ENCODE measurements at places on chromosomes 3 and 15.

DNA sequence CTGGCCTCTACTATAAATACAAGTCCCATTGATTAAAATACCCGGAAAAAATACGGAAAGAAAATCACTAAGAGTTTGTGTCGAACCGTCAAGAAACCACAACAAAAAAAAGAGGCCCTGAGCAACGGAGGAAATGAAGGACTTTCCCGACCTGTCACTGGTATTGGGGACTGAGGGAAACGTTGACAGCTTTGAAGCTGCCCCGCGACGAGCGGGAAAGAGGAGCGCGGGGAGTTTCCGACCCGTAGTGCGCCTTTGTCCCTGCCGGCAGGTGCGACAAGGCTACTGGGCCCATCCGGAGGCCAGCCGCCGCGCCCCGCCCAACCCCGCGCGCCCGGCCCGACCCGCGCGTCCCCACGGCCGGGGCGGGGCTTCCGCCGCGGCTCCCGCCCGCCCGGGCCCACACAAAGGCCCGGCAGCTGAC is 416 bp downstream of the PBRM1 start:
- no peak for DNase-seq

DNA sequence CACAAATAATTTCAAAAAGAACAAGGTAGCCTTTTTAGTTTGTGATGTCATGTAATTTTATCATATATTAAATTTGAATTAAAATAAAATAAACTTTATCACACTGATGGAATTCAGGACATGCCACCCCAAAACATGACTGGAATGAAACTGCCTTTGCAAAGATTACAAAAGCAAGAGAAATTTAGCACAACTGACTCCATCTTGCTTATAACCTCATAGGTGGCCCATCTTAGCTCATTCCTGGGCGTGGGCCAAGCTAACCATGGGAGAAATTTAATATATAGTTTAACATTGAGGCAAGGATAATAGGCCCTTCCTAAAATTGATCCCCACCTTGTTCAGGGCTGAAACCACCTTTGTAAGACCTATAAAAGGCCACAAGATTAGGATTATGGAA is 235.6 kb downstream of the ZNF385D start:
- no peak for DNase-seq

- no peak for DNase-seq
These were observed 7.0 kb downstream of the CHST14 start for GRCh38 chr15:40477642-40478327.

GRCh38 chr3:98560911-98561310 is 29.1 kb downstream of the GPR15 start:
- DNase-seq = no peak

DNA sequence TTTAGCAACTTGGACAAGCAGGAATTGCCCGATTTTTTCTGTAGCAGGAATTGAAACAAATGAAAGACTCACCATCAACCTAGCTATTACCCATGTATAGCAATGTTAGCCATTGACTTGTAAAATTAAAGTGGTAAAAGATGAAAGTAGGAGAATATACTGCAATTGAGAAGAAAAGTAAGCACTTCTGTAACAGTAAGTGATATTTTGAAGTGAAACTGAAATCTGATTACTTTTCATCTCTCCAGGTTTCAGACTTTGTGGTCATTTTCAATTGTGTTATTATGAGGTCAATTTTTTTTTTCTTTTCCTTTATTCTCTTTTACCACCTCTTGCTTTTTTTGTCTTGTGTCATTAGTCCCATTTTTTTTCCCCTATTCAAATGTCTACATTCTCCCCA is 1078.2 kb downstream of the ZPLD1 start:
- no peak for DNase-seq

DNA sequence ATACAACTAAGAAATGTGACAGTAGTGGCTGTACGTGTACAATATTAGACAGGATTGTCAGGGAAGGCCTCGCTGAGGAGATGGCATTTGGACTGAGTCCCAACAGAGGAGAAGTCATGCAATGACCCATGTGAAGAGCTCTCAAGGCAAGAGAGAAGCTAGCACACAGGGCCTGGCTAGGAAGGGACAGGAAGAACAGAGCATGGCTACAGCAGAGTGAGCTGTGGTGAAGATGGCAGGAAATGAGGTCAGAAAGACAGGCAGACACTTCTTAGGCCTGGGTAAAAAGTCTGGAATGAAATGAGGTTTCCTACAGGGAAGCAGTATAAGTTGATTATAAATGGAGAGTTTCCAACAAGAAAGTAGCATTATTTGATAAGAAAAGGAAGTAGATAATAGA is 33.2 kb upstream of the LEKR1 start:
- no peak for DNase-seq

DNA sequence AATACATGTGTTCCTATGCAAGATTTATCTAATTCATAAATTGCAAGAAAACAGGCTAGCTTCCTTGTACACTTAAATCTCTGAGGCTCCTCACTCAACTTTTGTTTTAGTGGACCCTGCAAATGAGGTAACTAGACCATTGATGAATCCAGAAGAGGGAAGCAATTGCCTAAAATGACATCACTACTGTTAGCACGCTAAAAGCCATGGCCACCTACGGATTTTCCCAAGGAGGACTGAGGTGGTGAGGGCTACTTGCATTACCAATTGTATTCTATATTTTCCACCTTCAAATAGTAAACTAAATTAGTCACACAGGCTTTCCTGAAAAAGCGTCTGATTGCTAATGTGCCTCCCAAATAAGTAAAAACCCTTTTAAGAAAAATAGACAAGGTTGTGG is 140.7 kb downstream of the GADL1 start:
- no peak for DNase-seq

DNA sequence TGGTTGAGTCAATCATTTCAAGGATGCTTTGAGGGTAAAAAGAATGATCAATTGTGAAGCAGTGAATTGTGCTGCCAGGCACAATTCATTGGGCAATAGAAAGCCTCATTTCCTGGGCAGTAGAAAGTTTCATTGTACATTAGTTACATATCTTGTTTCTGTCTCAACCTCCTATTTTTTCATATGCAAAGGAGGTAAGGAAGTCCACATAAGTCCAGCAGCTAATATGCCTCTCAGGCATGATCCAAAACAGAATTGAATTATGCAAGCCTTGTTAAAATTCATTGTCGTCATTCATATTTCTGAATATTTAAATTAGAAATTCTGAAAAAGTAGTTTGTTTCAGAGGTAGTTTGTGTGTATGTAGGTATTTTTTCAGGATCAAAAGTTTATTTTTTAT is 65.8 kb downstream of the TFRC start:
- DNase-seq = no peak

GRCh38 chr15:88118035-88118434 is 138.5 kb downstream of the NTRK3 start:
- DNase-seq = no peak

DNA sequence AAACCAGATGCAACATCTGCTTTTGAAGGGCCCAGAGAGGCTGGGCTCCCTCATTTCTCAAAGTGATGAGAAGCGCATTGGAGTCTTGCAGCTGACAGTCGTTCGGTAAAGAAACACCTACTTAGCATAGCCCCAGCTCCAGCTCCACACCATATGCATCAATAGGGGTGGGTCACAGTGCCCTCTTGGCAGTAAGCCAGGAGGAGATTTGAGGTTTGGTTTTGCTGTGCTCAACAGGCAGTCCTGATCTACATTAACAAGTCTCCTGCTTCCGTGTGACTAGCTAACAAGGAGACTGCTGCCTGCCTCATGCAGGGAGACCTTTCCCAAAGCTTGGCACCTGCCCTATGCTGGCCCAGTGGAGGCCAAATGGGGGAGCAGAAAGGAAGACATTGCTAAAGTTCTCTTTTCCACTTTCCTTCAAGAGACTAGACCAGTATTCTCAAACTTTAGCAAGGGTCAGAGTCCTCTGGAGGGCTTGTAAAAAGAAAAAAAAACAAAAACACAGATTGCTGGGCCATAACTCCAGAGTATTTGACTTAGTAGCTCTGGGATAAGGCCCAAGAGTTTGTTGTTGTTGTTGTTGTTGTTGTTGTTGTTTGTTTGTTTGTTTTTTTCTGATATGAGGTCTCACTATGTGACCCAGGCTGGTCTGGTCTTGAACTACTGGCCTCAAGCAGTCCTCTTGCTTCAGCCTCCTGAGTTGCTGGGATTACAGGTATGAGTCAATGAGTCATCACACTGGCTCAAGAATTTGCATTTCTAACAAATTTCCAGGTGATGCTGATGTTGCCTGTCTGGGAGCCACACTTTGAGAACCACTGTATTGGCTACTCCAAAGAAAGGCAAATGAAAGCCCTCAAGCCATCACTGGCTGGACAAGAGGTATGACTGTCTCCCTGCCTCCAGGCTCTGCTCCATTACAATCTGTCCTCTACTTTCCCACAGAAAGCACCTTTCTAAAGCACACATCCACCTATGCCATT is 294.9 kb downstream of the RORA start:
- no peak for DNase-seq

DNA sequence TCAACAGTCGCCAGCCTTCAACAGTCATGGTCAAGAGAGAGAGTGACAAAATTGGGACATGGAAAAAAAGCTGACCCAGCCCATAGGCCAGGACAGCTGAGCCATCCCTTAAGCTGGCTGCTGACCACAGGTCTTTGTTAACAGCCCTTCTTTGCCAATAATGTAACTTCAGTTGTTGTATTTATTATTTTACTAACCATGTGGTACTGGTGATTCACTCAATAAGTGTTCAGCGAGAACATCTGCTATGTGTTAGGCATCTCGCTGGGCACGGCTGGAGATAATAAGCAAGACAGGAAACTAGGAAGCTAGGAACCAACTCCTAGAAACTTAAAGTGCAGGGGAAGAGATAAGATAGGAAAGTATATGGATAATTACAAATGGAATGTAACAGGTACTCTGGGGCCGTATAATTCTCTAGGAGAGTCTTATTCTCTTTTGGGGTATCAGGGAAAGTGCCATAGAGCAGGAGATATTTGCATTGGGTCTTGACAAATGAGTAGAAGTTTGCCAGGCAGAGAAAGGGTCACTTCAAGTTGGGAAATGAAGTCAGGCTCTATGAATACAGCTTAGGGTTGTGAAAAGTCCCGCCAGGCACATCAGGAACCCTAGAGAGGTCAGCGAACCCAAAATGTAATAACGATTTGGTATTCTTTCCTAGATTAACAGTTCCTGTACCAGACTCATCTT is 84.0 kb upstream of the TRA2B start:
- peak; percentile 90 for DNase-seq

GRCh38 chr3:156171281-156172267 is 51.2 kb downstream of the KCNAB1 start:
- no peak for DNase-seq

- DNase-seq = no peak
These were observed 10.1 kb downstream of the ARHGAP31 start for GRCh38 chr3:119304201-119304713.

- no peak for DNase-seq
These were observed 258.9 kb downstream of the UACA start for GRCh38 chr15:70504299-70504951.

DNA sequence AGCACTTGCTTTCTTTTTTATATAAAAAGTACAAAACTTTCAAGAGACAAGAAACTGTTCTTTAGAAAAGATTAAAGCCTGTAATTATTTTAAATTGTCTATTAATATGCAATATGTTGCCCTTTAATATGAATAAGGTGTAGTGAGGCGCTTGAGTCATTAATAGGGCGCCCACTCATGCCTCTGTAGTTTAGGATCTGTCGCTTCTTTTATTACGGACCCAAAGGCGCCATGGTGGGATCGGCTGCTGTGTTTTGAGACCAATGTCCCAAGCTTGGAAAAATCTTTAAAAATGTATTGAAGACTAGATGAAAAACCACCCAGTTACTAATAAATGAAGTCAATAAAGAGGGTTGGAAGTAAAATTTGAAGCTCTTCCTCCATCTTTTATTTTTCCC is 259.5 kb upstream of the MEIS2 start:
- no peak for DNase-seq

- no peak for DNase-seq
These were observed 85.6 kb downstream of the CPN2 start for GRCh38 chr3:194265505-194265892.

DNA sequence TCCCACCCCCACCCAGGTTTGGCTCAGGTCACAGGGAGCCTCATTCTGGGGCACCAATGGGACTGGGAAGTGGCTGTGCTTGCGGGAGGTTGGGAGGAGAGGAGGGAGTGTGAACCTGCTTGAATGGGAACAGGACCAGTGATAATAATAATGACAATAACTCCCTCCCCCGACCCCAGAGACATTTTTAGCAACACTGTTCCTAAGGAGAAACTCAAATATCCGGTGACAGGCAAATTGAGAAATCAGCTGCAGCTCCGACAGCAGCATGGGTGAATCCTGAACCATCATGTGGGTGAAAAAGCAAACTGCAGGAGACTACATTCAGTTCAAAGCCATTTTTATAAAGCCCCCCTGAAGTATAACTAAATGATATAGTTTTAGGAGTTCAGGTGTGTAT is 11.6 kb upstream of the RPL29 start:
- no peak for DNase-seq

DNA sequence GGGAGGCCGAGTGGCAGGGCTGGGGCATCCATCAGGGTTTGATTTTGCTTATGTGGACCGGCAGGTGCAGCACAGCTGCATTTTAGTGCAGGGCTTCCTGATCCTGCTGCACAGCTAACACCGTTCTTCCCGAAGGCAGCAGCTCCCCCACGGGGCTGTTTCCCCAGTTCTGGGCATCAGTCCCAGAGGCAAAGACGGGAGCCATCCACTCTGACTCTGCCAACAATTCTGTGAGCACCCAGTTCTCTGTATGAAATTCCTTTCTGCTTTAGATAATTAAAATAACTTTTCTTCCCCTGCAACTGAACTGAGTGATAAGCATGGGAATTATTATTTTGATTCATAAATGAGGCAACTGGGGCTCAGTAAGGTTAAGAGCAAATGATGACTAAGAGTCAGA is 262.9 kb upstream of the ATP10A start:
- DNase-seq = no peak

DNA sequence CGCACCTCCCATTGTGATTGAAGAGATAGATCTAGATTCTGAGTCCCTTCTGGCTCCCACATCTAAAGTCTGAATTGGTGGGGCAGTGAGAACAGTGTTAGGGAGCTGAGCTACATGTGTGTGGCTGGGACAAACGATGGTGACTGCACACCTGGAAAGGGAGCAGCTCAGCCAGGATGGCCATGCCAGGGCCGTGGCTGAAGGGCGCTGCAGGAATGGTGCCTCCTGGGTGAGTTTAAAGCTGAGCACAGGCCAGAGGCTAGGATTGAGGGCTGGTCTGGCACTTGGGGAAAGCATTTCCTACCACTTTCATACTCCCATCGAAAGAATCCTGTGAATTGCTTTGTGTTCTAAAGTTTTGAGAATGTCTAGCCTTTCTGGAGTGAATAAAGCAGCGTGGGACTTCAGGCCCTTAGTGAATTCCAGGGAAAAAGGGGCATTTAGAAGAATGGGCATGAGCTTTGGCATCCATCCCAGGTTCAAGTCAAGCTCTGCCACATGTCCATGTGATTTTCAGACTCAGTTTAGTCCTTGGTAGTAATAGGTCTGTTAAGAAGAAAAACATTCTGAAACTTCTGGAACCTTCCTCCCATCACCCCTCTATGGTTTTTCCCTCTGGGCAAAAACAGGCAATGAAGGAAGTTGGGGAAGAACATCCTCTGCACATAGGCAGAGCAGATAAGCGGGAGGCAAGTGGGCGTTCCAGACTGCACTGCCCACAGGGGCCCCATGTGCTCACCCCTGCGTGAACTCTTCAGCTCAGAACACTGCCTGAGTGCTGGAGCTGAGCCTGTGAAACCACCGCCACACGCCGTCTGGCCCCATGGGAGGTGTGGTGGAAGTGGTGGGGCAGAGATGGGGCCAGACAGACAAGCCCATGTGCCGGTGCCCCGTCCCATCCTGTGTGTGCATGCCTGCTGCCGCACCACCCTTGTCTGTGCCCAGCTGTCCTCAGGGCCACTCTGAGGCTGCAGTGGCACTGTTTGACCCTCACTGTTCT is 12.9 kb upstream of the CPNE9 start:
- DNase-seq = no peak

All from HS-5 (cell line).